Stimulated activated CD8-positive, alpha-beta memory T cell treated with anti-CD3 and anti-CD28 coated beads, Interleukin-7, amount 100 ng/mL, for 24 hours (primary cell): ENCODE measurements at places on chromosomes 7 and 10.

- DNase-seq, result no peak
Observed at GRCh38 chr7:123537026-123537642, 2.7 kb upstream of the IQUB start.

DNA sequence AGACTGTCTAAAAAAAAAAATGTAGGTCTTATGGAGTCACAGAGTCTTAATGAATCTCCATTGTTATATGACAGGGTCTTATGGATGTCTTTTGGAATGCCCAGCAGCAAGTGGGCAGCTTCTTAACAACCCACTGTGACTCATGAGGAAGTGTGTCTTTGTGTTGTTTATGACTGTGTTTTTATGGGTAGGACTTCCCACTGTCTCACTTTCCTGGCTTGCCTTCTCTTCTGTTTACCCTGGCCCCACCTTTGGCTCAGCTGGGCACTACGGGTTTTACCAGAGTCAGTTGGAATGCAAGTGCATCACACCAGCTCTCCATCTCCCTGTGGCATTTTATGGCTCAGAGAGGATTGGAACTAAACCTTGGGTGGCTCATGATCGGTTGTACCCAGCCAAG, 580.5 kb downstream of the AUTS2 start:
- no peak for DNase-seq

DNA sequence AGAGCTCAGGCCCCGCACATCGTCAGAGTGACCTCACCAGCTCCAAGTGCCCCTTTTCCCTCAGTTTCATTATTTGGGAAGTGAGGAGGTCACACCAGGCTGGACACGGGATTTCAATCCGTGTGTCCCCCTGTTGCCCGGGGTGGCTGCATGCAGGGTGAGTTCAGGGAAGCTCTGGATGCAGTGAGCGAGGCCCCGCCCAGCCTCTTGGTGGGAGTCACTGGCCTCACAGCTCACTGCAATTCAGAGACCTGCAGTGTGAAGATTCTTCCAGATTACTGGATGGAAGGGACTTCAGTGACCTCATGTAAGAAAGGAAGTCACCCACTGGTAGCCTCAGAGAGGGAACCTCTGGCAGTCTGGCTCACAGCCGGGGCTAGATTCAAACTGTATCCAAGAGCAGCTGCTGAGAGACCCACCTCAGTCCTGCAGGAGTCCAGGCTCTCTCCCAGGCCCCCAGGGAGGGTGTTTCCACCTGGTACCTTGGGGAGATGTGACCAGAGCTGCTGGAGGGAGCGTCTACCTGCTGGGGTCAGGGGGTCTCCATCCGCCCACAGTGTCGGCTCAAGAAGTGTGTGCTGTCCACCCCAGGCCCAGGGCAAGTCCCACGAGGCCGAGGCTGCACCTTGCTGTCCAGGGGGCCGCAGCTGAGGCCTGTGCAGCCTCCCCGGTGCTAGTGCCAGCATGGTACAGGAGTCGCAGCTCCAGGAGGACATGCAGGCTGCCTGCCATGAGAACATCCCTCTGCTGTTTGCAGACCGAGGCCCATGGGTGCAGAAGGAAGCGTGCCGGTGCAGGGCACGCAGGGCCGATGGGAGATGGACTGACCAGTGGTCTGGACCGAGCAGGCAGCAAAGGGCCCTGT, 54.4 kb downstream of the MGMT start:
- DNase-seq, result no peak

- no peak for DNase-seq
Observed at GRCh38 chr7:65454469-65454868, 80.8 kb downstream of the ZNF92 start.

- no peak for DNase-seq
Observed at GRCh38 chr7:100711369-100711768, 5.4 kb downstream of the POP7 start.

DNA sequence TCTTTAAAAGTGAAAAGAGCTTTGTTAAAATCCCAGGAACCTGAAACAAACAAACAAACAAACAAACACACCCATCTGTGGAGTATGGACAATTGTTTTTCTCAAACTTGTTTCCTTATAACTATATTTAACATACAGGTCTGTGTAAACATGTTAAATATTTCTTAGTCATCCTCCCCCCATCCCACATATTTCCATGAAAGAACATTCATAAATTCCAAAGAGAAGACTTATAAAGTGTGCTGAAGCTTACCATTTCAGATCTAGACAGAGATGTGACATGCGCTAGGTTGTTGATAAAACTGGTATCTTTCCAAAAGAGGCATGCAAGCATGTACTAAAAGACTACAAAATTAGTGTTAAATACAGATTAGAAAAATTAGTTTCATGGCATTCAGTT, 6.5 kb downstream of the FKBP14 start:
- no peak for DNase-seq

DNA sequence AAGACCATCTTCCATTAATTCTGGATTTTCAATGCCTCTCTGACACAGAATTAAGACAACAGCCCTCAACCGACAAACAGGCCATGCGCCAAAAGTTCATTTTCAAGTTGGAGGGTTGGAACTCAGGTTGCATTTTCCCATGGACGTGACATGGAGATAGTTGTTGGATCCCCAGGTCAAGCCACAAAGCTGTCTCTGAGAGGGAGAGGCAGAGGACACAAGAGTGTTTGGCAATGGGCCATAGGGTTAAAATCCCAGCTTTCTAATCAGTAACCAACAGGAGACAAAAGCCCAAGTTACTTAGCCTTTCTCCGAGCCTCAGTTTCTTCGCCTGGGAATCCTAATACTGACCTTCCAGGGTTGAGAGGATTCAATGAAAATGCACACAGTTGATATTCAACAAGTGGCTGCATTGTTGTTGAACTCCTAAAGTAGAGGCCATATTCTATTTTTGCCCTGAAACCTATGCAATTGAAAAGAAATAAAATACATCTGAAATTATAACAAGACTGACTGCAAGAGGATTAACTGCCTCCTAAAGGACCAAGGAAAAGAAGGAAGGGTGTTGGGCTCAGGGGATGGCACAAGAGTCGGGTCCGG, 44.3 kb downstream of the SORBS1 start:
- DNase-seq, result no peak

DNA sequence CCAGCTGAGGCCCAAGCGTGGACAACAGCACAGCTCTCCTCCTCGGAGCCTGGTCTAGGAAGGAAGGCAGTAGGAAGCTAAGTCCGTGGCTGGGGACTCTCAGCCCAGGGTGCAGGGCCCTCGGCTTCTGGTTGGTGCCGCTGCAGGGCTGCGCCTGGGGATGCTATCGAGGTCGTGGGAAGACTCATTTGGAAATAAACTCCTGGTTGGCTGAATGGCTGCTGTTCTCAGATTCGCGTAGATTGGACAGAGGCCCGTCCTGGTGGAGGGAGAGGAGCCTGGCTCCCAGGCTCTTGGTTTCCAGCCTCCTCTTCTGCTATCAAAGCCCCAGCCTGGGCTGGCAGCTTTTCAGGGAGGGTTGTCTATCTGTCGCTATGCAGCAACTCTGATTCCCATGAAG, 152.6 kb upstream of the FZD8 start:
- DNase-seq, result no peak

- DNase-seq, result no peak
Observed at GRCh38 chr10:77666821-77667220, 29.2 kb upstream of the KCNMA1 start.

DNA sequence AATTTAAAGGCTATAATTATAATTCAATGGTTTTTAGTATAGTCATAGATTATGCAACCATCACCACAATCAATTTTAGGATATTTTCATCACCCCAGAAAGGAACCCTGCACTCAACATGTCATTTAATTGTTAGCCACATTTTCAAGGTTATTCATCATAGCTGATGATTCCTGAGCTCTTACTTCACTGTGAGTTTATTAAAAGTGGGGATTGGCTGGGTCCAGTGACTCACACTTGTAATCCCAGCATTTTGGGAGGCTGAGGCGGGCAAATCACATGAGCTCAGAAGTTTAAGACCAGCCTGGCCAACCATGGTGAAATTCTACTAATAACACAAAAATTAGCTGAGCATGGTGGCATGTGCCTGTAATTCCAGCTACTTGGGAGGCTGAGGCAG, 787 bp downstream of the CCL26 start:
- DNase-seq, result no peak

DNA sequence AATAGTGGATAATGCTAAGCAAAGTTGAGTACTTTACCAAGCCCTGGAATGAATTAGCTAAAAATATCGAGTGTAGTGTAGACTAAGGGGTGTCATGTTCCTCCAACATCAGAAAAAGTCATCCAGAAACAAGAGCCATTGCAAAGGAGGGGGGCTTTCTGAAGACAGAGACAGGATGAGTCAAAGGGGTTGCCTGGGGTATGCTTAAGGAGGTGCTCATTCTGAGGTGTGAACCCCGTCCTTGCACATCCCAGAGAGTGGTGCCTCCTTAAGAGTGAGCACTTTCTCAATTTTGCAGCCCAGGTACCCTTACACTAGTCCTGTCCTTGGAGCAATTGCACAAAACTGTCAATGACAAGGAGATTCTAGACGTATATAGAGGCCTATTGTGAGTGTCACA, 43.1 kb upstream of the C10orf71 start:
- no peak for DNase-seq

- no peak for DNase-seq
Observed at GRCh38 chr7:85734823-85735222, 548.0 kb upstream of the SEMA3D start.

GRCh38 chr10:132532749-132533560, 4.6 kb upstream of the INPP5A start:
- DNase-seq, result no peak

GRCh38 chr7:127644484-127644883, 7.5 kb upstream of the SND1 start:
- no peak for DNase-seq

GRCh38 chr10:31605861-31606525, 287.0 kb downstream of the ZEB1 start:
- no peak for DNase-seq

DNA sequence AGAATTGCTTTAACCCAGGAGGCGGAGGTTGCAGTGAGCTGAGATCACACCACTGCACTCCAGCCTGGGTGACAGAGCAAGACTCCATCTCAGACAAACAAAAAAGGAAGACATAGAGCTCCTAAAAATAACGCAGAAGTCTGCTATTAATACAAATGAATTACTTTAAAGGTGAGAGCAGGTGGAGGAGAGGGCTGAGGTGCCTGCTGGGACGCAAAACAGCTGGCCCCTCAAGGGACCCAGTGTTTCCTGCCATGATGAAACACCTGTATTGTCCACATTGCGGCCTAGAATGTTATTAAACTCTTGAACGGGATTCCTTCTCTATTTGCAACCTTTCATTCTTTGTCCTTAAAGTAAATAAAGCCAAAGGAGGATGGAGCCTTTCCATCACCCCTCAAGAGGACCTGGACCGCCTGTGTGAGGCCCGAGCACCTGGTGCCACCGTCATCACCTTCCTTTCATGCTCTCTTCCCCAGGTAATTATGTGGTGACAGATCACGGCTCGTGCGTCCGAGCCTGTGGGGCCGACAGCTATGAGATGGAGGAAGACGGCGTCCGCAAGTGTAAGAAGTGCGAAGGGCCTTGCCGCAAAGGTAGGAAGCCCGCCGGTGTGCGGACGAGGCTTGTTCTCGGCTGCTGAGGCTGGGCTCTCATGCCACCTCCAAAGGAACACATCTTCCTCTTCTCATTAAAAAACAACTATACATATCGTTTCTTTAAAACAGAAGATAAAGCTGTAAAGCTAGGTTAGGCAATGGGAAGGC, 136.7 kb downstream of the EGFR start:
- no peak for DNase-seq

GRCh38 chr7:142439739-142440138, 181.9 kb upstream of the PRSS58 start:
- no peak for DNase-seq

GRCh38 chr7:51789489-51789888, 472.9 kb upstream of the COBL start:
- DNase-seq, result no peak

- no peak for DNase-seq
Observed at GRCh38 chr10:86635402-86635801, 18.9 kb upstream of the OPN4 start.

- no peak for DNase-seq
Observed at GRCh38 chr7:44960011-44960580, 18.7 kb downstream of the MYO1G start.

DNA sequence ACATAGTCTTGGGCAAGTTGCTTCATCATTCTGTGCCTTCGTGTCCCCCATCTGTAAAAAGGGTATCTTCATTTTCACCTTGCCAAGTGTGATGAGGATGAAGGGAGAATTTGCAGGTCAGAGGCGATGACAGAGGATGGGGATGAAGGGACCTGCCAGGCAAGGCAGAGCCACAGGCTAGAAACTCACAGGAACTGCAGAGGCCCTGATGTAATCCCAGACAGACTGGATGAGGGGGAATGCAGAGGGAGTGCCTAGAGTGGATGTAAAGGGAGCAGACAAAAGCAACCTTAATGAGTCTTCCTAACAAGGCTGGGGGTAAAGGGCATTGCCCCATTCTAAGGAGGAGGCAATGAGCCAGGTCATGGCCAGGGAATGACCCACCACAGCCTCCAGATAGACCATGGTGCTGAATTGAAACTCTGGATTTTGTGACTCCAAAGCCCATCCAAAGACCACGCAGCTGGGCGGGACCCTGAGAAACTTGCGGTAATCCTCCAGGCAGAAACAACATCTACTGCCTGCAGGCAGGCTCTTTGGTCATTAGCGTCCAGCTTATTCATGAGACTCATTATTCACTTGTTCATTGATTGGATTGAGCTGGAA, 1.9 kb downstream of the ANTXRL start:
- DNase-seq, result no peak

- DNase-seq, result peak; percentile 48
Observed at GRCh38 chr7:128791121-128791971, at the start of gene CCDC136. CCDC136 (plus strand) TSS chr7:128791968; CDS start chr7:128792412, 444 bp downstream.
